ENCODE measurements at places on chromosomes 1 and 21. TPM values are rescaled to one million over a fixed set of nuclear protein-coding genes. Genes with fewer than 3 reads are reported as not detected.

OR2M3 gene
- not detected for total RNA-seq

REN gene
- not detected for total RNA-seq

- DNase-seq: no peak
Observed at GRCh38 chr21:38379147-38379546, 119.1 kb downstream of the ERG start.

- no peak for DNase-seq
Observed at GRCh38 chr1:200372885-200373181, 37.0 kb downstream of the ZNF281 start.

SPEN gene
- 5.0 TPM for total RNA-seq

GRCh38 chr1:85121744-85122143 is 73.4 kb upstream of the MCOLN3 start:
- DNase-seq: no peak

DNA sequence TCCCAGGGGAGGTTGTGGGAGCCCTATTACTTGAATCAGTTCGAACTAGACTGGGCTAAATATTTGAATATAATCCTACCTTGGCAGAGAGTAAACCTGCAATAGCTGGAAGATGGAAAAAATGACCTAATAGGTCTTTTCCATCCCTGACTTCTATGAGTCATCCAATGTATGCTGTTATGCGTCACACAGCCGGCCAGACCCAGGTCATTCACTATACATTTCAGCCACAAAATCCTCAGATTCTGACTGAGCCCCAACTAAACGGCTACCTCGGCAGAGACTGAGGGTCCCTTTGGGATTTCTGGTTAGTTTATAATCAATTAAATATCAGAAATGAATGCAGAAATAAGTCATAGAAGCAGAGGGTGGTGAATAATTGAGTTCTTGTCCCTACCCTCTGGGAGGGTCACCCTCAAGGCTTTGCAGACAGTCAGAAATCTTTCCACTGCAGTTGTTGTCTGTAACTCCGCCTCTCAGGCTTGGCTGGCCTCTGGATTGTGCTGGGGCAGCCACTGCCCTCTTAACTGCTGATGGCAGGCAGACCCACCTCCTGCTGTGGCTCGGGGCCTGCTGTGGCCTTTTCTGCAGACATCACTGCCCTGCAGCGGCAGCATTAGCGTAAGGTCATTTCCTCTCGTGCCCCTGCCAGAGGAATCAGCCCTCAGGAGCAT is 240.5 kb downstream of the TGFB2 start:
- peak; percentile 43 for DNase-seq

GRCh38 chr1:173421286-173421685 is 55.8 kb upstream of the PRDX6 start:
- no peak for DNase-seq

DNA sequence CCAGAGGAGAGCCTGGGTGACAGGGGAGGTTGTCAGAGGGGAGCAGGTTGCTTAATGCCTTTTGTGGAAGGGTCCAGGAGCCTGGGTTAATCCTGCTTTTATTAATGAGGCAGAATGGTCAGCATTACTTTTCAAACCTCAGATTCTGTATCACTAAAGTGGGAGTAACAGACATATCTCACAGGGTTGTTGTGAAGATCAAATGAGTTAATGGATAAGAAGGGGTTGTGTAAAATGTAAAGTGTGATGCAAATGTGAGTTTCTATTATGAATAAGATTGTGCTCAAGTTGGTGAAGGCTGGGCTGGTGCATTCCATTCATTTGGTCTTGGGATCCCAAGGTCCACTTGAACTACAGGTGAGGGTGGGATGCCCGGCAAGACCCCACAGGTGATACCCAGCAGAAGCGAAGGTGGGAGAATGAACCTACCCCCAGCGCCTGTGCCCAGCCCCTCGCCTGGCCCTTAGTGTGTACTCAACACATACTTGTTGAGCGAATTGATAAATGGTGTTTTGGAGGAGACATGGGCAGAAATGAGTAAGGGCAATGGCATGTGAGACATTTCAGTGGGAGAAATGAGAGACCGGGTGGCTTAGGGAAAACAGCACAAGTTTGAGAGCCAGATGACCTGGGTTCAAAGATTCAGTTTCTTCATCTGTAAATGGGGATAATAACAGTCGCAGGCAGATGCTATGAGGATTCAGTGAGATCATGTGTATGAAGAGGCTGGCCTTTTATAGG is 6.2 kb downstream of the SLC26A9 start:
- DNase-seq: peak; percentile 56

MUL1 gene
- 42.2 TPM for total RNA-seq

- no peak for DNase-seq
Observed at GRCh38 chr1:27550510-27551169, 53.3 kb downstream of the AHDC1 start.

DNA sequence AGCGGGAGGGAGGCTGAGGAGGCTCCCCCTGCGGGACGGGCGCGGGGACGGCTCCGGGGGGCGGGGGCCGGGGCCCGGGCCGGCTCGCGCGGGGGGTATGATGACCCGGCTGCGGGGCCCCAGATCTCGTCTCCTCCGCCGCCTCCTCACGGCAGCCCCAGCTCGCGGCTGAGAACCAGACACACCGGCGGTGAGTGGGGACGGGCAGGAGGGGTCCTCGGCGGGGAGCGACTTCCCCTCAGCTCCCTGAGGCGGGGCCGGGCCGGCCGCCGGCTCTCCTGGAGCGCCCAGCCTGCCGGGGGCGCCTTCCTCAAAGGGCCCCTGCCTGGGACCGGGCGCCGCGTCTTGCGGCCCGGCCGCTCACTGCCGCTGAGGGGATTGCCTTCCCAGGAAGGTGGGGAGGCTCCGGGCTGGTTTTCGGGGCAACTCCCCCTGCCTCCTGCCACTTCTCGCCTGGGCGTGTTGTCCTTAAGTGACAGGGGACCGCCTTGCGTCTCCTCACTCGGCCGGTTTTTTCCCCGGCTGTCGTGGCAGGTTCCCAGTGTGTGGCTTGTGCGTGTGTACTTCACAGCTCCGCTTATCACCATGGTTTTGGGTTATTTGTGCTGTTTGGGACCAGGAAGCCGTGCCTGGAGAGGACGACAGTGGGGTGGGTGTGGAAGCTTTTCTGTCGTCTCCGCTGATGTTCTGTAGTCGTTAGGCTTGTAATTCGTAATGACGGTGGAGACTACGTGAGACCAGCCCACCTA is 800 bp downstream of the HIPK1 start:
- peak; percentile 56 for DNase-seq

DNA sequence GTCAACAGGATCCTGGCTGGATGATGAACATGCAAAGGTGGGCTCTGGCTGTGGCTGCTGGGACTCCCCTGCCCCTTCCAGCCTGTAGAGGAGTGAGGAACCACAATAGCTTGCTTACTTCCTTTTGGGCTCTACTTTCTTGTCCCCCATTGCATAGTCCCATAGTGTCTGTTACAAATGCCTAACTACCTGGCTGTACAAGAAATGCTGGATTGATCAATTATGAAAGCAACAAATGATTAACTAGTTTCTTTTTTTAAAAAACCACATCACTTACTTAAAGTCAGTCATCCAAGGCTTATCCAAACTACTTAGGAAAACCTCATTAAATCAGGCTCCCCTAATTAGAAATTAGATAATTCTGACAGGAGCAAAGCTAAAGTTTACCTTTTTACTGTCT is 514.1 kb upstream of the PKN2 start:
- no peak for DNase-seq

CSMD2 gene
- 0.87 TPM for total RNA-seq

GRCh38 chr21:36511484-36512220 is 31.7 kb upstream of the CLDN14 start:
- no peak for DNase-seq

LHX8 gene
- total RNA-seq: 20.5 TPM

GRCh38 chr1:207836591-207837347 is 74.2 kb downstream of the CD34 start:
- DNase-seq: no peak

GRCh38 chr21:45125357-45125756 is 51.0 kb downstream of the ADARB1 start:
- DNase-seq: no peak

DNA sequence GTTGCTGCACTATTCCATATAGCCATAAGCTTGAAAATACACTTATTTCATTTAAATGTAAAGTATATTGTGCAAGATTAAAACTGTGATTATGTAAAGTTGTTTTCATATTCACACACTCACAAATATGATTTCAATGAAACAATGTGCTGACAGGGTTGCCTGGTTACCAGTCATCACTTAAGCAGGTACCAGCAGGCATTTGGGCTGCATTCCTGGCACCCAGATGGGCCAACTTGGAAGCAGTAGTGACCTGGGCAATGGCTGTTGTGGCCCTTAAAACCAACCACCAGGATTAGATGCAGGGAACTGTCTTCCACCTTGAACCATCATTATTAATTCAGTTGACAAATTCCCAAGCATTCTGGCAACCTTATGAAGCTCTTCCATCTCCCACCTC is 45.0 kb upstream of the RASAL2 start:
- DNase-seq: no peak

DNA sequence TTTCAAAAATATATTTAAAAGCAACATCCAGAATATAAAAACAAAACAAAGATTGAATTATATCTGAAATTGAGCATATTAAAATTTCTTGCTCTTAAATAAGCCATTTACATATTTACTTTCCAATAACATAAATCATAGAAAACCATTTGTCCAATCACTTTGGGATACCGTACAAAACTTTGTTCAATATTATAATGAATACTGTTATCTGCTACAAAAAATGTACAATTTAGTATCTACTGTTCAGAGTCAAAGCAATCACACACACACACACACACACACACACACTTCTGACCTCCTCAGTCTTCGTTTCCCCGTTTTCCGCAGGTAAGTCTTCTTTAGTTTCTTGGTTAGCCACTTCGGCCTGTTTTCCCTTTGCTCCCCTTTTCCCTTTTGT is 4.0 kb downstream of the HMGN1 start:
- no peak for DNase-seq

- DNase-seq: no peak
Observed at GRCh38 chr1:27487966-27488884, 1.7 kb downstream of the WASF2 start.

GRCh38 chr1:45510036-45510971 is 10.2 kb downstream of the MMACHC start:
- no peak for DNase-seq

- DNase-seq: no peak
Observed at GRCh38 chr1:28050776-28051175, 37.6 kb downstream of the EYA3 start.
